ENCODE measurements at places on chromosomes 7 and 10. TPM values are rescaled to one million over a fixed set of nuclear protein-coding genes. Genes with fewer than 3 reads are reported as not detected.

- ATAC-seq, result no peak
These were observed 217.7 kb upstream of the FZD1 start for GRCh38 chr7:91046322-91047089.

DNA sequence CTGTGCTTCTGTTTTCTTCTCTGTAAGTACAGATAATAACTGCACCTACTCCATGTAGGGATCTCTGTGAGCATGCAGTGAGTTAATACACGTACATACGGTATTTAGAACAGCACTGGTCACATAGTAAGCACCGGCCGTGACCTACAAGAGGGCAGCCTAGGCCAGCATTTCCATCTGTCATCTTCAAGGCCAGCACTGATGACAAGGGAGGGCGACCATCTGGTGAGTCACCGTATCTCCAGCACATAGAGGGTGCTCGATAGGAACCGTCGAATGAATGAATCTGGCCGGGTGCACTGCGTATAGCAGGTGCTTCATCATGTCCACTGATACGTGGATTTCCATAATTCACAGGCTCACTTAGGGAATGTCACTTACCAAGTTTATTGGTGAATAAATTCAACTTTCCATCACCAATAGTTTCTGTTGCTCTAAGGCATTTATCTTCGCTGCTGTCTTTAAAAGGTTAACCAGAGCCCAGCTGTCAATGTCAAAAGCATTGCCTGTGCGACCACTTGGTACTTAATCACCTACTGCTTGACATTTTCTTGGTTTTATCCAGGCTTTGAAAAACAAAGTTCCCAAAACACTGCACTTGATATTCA is 8.3 kb downstream of the NOD1 start:
- ATAC-seq, result peak; percentile 1

DNA sequence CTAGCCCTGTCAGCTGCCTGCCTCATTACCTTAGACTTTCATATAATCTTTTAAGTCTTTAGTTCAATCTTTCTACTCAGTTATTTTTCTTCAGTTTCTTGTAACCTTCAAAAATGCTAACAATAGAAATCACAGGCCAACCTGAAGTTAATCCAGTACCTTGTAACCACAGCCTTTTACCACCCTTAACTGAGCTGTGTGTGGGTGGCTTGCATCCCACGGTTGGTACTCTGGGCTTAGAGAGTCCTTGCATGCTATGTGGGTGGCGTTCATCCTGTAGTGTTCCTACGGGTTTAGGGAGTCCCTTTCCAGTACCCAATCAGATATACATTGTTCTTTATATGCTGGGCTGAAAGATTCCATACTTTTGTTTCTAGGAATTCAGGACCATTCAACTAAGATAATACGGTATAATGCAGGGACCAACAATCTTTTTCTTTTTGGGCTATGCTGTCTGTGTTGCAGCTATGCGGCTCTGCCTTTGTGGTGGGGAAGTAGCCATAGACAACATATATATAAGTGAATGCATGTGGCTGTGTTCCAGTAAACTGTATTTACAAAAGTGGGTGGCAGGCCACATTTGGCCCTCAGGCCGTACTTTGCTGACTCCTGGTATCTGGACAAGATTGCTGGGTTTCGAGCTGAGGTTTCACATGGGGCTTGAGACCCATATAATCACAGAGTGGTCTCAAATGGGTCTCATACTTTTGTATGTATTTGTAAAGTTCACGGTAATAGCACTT is 280.8 kb upstream of the LRGUK start:
- peak; percentile 9 for ATAC-seq

- no peak for ATAC-seq
These were observed 27.5 kb upstream of the SMC3 start for GRCh38 chr10:110540031-110540430.

- ATAC-seq, result no peak
These were observed 106.8 kb downstream of the ANK3 start for GRCh38 chr10:60282771-60283353.

DNA sequence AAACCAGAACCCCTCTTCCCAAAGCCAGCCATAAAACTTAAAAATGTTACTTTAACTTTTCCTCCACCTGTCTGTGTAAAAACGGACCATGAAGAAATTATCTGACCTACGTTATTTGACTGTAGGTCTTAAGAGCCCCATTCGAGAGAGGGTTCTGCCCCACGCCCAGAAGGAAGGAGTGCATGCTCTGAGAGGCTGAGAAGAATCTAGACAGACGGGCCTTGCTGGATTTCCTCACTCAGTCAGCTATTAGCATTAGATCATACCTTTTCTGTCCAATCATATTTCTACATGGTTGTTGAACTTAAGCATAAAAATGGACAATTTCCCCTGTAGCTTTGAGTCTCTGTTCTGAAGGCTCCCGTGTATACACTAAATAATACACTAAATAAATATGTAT is 38.1 kb upstream of the WDR11 start:
- ATAC-seq, result no peak

DNA sequence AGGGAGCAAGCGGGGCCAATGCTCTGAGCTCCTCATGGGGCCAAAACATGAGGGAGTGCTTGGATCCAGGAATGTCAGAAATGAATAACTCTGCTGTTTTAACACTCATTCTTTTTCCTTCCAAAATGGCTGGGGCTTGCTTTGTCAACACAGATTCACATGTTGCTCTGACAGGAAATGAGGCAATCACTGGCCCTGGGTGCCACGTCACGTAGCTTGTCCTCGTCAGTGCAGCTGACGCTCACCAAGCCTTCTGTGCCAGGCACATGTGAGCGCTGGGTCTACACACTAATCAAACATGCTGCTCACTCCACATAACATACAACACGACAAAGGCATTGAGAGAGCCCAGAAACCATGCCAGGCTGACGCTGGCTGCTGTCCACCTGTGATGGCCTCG is 198.9 kb downstream of the WDR37 start:
- no peak for ATAC-seq

DNA sequence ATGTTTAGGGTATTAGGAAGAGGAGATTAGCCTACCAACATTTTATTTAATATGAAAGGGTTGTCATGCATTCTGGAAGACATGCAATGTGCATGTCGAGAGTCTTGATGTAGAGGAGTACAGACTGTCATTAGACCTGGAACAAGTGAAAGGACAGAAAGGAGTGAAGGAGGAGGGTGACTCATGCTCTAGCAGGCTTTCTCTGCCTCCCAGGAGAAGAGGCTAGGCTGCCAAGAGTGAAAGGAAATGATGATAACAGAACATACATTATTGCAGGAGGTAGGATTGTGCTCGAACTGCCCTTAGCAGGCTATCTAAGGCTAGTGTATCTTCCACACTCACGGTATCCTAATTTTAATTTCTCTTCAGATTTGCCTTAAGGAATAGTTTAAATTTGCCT is 228.8 kb downstream of the EXOC4 start:
- ATAC-seq, result peak; percentile 87

GRCh38 chr7:81789406-81790119 is 19.7 kb upstream of the HGF start:
- no peak for ATAC-seq

Gene MKX
- 0.81 TPM for total RNA-seq

Gene CFAP58
- 0.77 TPM for total RNA-seq

Gene PON2
- 26.5 TPM for total RNA-seq

Gene SHH
- total RNA-seq, result 0.09 TPM

Gene KNDC1
- total RNA-seq, result 4.1 TPM

Gene TRPV5
- 0.13 TPM for total RNA-seq

Gene ASAH2
- 1.9 TPM for total RNA-seq
